Daoy (cell line): ENCODE measurements at places on chromosomes 2 and 18.

- peak; percentile 62 for DNase-seq
These were observed 847 bp downstream of the SERPINE2 start for GRCh38 chr2:224038049-224038829.

DNA sequence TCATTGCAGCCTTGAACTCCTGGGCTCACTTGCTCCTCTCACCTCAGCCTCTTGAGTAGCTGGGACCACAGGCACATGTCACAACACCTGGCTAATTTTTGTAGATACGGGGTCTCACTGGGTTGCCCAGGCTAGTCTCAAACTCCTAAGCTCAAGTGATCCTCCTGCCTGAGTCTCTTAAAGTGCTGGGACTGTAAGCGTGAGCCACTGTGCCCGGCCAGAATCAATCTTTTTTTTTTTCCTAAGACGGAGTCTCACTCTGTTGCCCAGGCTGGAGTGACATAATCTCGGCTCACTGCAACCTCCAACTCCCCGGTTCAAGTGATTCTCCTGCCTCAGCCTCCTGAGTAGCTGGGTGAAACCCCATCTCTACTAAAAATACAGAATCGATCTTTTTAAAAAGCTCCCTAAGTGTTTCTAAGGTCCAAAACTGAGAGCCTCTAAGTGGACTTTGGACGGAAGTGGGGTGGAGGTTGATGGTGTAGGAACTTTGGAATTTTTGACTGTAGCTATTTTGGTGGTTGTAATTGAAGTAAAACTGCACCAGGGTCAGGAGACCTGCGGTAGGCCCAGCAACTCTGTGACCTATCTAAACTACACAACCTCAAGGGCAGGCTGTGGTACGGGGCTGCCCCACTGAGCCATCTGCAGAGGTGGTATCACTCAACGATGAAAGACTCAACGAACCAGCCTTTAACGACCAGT lies 82.9 kb downstream of the POLR1A start:
- no peak for DNase-seq

- DNase-seq = no peak
These were observed 85.6 kb upstream of the SPOPL start for GRCh38 chr2:138415985-138416384.

DNA sequence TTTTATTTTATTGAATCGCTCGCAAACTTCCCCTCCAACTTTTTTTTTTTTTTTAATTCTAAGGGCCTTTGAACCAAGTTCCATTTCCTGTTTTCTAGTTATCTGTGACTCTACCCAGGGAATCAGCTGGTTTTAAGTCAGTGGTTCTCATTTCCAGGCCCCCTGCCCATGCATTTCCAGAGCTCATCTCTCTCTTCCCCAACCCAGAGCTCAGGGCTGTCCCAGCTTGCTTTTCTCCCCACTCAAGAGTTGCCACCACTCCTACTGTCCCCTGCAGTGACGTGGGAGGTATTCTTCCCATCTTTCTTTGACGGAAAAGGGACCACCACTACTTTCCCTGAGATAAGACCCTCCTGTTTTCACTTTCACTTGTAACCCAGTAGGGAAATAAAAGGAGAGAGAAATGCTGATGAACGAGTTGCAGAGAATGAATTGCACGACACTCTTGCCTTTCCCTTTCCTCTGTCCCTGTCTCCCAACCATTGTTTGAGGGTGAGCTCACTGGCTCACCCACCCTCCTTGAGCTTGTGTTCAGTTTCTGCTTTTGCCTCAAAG lies 42.1 kb downstream of the TET3 start:
- DNase-seq = no peak

DNA sequence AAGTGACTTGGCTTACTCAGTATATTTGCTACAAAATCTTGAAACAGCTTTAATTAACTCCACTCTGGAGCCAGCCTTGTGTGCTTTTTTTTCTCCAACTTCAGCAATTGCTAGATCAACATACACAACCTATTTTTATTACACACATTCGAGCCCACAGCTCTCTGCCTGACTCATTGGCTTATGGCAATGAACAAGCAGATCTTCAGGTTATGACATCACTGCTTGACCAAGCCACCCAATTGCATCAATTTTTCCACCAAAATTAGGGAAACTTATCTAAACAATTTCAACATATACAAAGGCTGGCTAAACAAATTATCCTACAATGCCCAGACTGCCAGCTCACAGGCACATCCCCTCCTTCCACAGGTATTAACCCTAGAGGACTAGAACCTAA lies 39.6 kb upstream of the PDK1 start:
- peak; percentile 7 for DNase-seq

DNA sequence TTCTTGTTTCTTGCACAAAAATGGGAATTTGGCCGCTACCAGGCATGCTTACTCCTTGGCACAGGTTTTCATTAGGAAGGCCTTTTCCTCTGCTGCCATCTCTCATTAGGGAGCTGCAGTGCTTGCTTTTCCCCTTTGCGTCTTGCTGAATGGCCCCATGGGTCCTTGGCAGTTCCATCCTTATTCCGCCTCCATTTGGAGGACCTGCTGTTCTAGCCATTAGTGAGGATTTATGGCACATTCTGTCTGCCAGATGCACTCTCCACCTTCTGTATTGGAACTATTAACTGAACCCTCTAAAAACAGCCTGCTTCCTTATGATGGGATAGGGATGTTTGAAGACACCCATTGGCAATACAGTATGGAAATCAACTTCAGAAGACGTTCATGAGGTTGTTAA lies 103.5 kb upstream of the NOSTRIN start:
- no peak for DNase-seq

DNA sequence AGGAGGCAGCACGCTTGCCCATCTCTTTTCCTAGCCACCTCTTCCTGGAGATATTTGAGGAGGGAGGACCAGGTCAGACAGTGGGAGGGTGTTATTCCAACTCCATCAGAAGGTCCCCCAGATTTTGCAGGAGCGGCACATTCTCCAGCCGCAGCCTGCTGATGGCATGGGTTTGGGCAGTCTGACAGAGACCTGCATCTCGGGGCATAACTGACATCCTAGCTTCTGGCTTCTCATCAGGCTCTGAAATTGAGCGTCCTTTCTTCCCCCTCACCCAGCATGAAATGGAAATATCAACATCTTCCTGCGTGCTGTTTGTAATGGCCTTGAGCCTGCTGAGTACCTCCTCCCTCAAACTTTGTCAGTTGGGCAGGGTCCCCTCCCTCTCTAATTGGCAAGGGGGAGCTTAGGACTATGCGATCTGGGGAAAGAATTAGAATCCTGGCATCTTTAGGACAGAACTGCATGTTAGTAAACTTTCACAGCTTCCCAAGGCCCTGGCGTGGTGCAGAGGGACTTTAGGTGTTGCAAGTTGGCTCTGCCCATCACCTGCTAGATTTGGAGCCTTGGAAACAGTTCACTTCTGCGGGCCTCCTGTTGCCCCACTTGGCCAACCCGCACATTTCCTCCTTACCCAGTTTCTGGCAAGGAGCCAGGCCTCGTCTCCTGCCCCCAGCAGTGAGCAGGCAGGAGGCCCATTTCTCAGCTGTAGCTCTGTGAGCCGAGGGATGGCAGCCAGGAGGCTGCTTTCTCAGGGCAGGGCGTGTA lies 2.2 kb downstream of the ITM2C start:
- DNase-seq = peak; percentile 84

DNA sequence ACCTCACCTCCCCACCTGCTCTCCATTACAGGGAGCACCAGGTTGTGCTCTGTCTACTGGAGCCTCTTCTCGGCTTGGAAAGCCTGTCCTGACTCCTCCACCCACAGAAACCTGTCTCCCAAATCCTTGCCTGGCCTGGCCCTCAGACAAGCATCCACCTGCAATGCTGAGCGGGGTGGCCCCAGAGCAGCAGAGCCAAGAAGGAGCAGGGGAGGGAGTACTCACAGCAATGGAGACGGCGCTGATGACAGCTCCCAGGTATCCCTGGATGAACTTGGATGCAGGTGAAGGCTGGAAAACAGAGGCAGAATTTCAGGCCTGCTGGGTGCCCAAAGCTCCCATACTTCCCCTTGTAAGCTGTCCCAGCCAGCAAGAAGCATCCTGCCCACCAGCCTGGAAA lies 72.8 kb downstream of the SFXN5 start:
- DNase-seq = no peak

DNA sequence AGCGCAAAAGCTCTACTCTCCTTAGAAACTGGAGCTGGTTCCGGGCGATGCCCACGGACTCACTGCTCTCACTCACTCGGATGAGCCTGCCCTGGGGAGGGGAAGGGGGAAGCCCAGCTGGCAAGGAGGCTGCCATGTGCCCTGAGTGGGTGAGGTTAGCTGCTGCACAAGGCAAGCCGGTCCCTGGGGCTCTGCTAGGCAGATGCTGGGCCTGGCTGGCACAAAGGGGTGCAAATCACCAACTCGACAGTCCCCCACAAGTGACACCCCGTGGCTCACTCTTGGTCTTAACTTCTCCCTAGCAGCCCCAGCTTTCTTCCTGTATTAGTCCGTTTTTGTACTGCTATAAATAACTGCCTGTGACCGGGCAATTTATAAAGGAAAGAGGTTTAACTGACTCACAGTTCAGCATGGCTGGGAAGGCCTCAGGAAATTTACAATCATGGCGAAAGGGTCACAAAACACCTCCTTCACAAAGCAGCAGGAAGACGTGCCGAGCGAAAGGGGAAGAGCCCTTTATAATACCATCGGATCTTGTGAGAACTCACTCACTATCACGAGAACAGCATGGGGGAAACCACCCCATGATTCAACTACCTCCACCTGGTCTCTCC lies 33.2 kb downstream of the ADCY3 start:
- DNase-seq = no peak
